ENCODE measurements at places on chromosomes 16 and 17.

- peak; percentile 82 for DNase-seq
These were observed 9.0 kb upstream of the CDH5 start for GRCh38 chr16:66357523-66357928.

GRCh38 chr16:67199808-67200198 lies 872 bp downstream of the ELMO3 start:
- no peak for DNase-seq

DNA sequence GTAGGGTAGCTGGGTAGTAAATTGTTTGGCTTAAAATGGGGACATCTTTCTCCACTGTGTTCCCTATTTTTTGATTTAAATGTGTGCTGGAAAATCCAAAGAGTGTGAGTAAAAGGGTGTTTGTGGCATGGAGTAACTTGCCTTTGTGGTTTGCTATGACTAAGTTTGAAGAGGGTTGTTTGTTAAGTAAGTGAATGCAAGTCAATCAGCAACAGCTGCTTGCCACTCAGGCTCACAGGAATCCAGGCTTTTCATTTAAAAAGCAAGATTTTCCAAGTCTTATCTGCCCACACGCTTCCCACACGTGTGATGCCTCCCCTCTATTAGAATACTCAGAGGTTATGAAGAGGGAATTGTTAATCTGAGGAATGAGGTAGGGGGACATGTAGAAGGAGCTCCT lies 847.7 kb upstream of the RBFOX1 start:
- DNase-seq = no peak

DNA sequence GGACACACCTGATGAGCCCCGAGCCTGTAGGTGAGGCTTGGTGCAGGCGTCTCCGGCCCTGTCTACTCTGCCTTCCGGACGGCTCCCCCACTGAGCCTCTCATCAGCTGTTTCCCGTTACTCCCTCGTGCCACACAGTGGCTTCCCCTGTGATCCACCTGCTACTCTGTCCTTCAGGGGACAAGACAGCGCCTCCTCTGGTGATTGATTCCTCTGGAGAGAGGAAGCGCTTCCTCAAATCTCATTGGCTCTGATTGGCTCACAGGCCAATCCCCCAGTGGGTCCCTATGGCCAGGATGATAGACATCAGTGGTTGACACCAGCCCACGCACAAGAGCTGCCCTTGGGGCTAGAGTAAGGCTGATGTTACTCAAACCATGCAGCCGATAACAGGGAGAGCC lies 24.0 kb downstream of the RNF213 start:
- DNase-seq = no peak

DNA sequence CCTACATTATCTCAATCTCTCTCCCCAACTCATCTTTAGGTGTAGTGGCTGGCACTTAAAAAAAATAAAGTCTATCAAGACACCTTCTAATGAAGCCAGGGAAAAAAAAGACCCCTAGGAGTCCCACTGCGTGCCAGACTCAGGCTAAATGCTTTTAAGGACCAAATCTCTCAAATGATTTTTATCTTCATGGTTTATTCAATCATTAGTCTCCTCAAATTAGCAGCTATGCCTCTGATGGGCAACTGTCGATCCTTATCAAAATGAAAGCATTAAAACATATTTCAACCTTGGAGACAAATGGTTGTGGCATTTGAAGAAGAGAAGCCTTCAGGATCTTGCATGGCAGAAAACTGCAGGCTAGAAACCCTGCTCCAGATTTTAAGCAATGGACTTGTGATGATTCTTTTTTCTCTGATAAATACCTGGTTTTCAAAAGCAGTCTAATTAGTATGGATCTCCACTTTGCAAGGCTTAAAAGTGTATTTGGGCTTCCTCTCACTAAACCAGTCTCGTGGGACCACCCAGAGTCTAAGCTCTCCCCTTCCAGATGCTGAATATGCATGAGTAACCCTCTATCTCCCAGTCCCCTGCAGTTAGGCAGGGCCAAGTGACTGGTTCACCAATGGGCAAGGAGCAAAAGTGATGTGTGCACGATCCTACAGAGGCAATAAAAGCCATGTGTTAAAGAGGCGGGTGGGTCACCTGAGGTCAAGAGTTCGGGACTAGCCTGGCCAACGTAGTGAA lies 14.9 kb downstream of the ITPRIPL2 start:
- peak; percentile 41 for DNase-seq

- no peak for DNase-seq
These were observed 4.5 kb downstream of the PRKCB start for GRCh38 chr16:23840310-23840709.

GRCh38 chr17:29283961-29284360 lies 10.0 kb downstream of the NUFIP2 start:
- DNase-seq = no peak

GRCh38 chr16:79298476-79298875 lies 302.1 kb downstream of the MAF start:
- no peak for DNase-seq

All from fibroblast of mammary gland (primary cell).